Activated CD4-positive, alpha-beta memory T cell treated with anti-CD3 and anti-CD28 coated beads for 36 hours (primary cell): ENCODE measurements at places on chromosomes 6 and 20. TPM values are rescaled to one million over a fixed set of nuclear protein-coding genes. Genes with fewer than 3 reads are reported as not detected.

DACT2 gene
- not detected for total RNA-seq

- no peak overlapping the region for H3K27ac ChIP-seq
- no peak for DNase-seq
- H3K4me1 ChIP-seq = no peaks in the 10 kb centered on the region
- H3K4me3 ChIP-seq = no peak overlapping the region
- H3K36me3 ChIP-seq = peaks cover 2% of the 10 kb centered on the region
Observed at GRCh38 chr6:35058865-35059522, 82.1 kb downstream of the TCP11 start.

DNA sequence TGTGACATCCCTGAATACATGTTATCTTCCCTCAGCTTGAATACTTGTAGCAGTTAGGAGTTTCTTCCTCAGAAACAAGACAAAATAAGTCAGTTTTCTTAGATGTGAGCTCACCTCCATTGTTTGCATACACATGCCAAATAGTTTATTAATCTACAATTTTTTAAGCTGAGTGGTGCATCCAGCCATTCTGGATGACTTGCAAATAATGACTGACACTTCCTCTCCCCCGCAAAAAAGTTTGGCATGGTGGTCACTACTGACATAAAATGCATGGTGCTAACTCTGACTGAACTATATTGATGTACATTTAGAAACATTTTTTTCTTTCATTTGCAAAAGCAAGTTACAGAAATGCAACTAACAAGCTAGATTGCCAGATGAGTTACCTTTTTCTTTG lies 55.5 kb downstream of the CYB5R4 start:
- H3K27ac ChIP-seq = no peak overlapping the region
- H3K4me3 ChIP-seq = no peak overlapping the region
- peaks cover 20% of the 10 kb centered on the region for H3K36me3 ChIP-seq
- peaks cover 4% of the 10 kb centered on the region for H3K4me1 ChIP-seq
- no peak for DNase-seq

DNA sequence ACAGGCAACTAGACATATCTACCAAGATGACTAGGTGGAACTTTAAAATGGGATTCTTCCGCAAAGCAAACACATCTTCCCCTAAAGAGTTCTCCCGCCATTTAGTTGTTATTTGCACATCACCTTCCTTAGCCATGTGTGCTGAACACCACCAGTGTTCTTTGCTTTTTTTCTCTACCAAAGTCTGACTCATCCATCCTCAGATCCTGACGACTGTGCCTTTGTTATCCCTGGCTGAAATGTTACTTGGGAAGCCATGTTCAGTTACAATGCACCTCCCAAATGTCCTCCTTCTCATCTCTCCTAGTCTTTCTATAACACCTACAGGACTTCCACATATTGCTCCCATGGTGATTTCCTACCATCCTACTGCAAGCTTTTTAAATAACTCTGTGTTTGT lies 593.5 kb upstream of the ARID1B start:
- no peaks in the 10 kb centered on the region for H3K27me3 ChIP-seq
- H3K4me3 ChIP-seq = no peak overlapping the region
- no peaks in the 10 kb centered on the region for H3K36me3 ChIP-seq
- no peak overlapping the region for H3K27ac ChIP-seq
- no peak for DNase-seq
- H3K4me1 ChIP-seq = peaks cover 3% of the 10 kb centered on the region
